Activated CD4-positive, CD25-positive, alpha-beta regulatory T cell treated with anti-CD3 and anti-CD28 coated beads, Interleukin-2, amount 50 U/mL, for 16 hours (primary cell): ENCODE measurements at places on chromosomes 2 and 18.

- DNase-seq = no peak
Measured at GRCh38 chr2:104321796-104322349, 532.0 kb upstream of the POU3F3 start.

DNA sequence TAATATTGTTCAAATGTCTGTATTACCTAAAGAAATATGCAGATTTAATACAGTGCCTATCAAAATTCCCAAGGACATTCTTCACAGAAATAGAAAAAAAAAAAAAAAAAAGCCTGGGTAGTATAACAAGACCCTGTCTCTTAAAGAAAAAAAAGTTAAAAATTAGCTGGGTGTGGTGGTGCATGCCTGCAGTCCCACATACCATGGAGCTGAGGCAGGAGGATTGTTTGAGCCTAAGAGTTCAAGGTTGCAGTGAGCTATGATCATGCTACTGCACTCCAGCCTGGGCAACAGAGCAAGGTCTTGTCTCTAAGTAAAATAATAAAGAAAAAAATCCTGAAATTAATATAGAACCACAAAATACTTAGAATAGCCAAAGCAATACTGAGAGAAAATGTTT is 51.9 kb downstream of the SLC16A14 start:
- no peak for DNase-seq

- DNase-seq = no peak
Measured at GRCh38 chr18:73948497-73948896, 199.1 kb downstream of the FBXO15 start.

- no peak for DNase-seq
Measured at GRCh38 chr2:240441993-240442411, 6.5 kb downstream of the GPC1 start.

GRCh38 chr2:152016181-152017120 is 82.4 kb downstream of the CACNB4 start:
- DNase-seq = no peak

DNA sequence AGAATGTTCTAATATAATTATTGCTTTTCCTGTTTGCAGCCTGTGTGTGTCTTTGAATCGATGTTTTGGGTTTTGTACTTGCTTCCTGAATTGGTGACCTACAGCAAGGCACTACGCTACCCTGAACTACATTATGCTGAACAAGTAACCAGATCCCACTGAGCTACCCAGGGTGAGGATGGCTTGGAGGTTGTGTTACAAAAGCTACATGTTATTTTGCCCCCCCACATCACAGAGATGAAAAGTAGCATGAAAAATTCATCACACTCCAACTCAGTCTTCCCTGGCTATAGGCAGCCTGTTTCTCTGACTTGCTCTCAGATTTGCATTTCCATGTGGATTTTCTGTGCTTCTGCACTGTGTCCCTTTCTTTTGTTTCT is 162.1 kb downstream of the LDLRAD4 start:
- DNase-seq = no peak

- DNase-seq = no peak
Measured at GRCh38 chr18:12540751-12541150, 117.2 kb downstream of the SPIRE1 start.

- no peak for DNase-seq
Measured at GRCh38 chr2:239316562-239317465, 84.0 kb downstream of the HDAC4 start.

DNA sequence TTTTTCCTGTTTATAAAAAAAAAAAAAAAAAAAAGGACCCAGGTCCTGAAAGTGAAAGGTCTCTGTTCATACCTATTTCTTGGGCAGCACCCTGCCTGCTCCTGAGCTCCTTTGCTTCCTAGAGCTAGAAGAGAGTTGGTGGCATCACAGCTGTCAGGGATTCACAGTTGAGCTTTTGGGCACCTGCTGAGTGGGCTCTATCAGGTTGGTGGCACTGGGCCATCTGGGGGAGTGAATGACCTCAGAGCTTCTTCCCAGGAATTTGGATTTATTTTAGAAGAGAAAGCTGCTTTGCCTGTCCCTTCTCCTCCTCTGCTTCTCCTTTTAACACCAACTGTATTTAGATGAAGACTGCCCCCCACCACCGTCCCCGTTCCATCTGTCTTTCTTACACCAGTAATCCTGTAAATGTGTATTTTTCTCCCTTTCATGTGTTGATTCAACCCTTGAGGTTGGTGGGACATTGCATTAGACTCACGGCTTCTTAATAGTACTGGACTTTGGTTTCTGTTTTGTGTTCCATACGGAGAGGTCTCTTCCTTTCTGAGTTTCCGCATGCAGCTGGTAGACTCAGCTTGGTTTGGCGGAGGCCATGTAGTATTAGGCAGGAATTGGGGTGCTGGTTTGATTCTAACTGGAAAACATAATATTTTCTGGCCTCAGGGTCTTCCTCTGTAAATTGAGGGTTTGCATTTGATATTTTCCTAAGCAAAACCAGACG is 7.6 kb upstream of the MGAT5 start:
- no peak for DNase-seq

DNA sequence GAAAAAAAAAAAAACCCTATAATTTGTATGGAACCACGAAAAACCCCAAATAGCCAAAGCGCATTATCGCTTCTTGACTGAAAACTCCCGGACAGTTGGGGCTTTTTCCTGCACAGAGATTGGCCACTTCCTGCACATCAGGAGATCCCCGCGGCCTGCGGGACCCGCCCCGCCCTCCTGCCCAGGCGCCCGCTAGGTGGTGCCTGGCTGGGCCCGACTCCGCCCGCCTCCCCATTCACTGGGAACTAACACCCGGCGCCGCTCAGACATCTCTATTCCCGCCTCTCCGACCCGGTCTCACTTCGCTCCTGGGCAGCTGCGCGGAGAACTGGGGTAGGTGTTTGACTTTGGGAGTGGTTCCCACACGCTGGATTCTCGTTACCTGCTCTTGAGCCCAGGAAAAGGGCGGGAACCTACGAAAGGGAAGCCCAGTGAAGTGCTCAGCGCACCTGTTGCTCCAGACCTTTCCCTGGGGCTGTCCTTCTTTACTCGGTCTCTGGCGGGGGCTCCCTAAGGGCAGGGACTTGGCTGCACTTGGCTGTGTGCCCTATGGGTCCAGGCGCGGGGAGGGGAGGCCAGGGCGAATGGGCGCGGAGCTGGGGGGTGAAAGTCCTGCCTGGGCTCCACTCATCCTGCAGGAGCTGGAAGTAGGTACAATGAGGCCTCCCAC is at the start of gene HMSD:
TSS of gene HMSD (plus strand) at position 234 of the 670 bp plus-strand sequence. CDS start 4,155 bp downstream, outside the sequence.
- DNase-seq = no peak

GRCh38 chr2:208711598-208711997 is 305.0 kb downstream of the PTH2R start:
- no peak for DNase-seq

- no peak for DNase-seq
Measured at GRCh38 chr18:7104649-7105048, 12.9 kb downstream of the LAMA1 start.

GRCh38 chr2:48400553-48401164 is 129.3 kb upstream of the STON1 start:
- DNase-seq = no peak

DNA sequence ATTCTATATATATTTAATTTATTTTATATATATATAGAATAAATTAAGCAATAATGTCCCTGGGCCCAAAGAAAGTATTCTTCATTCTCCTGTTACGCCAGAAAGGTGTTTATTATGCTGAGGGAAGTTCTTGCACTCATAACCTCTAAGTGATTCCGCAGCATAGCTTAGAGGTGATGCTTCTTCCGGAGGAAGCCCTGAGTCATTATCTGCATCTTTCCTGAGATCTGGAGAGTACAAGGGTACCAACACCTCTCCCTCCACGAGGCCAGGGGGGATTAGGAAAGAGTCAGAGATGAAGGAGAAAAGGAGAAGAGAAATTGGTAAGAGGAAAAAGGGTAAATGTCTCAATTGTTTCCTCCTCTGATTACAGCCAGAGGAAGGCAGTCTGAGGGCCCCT is 43.1 kb upstream of the RTN4 start:
- no peak for DNase-seq

GRCh38 chr2:199207011-199207410 is 250.7 kb downstream of the SATB2 start:
- no peak for DNase-seq

GRCh38 chr2:126889496-126890135 is 9.1 kb upstream of the TEX51 start:
- no peak for DNase-seq

- DNase-seq = no peak
Measured at GRCh38 chr2:63676135-63676534, 87.4 kb downstream of the MDH1 start.

GRCh38 chr2:235286622-235287374 is 207.0 kb upstream of the AGAP1 start:
- DNase-seq = no peak

- peak; percentile 55 for DNase-seq
Measured at GRCh38 chr2:208254118-208254870, 577 bp downstream of the IDH1 start.

- no peak for DNase-seq
Measured at GRCh38 chr2:213281156-213281555, 3.1 kb upstream of the SPAG16 start.

GRCh38 chr2:235311044-235311443 is 182.8 kb upstream of the AGAP1 start:
- no peak for DNase-seq

- no peak for DNase-seq
Measured at GRCh38 chr2:30509716-30510115, 62.7 kb downstream of the LCLAT1 start.

- DNase-seq = no peak
Measured at GRCh38 chr2:70029814-70030409, 57.4 kb upstream of the PCBP1 start.

DNA sequence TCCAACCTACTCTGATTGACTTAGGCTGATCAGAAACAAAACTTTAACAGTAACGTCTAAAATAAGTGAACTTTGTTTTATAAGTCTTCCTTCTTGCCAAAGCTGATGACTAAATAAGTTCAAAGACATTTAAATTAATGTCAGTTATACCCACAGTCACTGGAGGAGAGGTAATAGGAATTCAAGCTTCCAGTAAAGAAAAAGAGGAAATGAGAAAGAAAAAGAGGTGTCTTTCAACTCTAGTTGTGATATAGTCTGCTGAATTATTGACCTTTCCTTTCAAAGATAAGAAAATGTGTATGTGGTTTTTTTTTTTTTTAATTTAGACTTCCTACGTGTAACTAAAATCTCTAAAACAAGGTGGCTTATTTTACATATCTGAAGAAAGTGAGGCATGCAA is 191.5 kb downstream of the SLC8A1 start:
- no peak for DNase-seq

DNA sequence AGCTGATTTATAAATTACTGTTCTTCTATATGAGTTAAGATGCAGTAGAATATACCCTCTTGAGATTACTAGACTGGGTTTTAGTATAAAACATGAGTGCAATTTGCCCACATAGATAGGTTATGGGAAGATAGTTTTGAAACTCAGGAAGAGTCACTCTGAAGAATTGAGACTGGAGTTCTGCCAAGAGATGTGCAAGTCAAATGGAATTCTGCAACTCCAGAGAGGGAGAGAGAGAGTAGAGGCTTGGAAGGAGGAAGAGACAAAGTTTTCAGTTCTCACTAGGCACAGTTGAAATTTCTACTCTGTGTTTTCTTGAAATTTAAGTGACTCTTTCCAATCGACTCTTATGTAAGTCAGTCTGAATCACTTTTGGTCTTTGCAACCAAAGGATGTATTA is 878.8 kb downstream of the TSN start:
- DNase-seq = no peak

DNA sequence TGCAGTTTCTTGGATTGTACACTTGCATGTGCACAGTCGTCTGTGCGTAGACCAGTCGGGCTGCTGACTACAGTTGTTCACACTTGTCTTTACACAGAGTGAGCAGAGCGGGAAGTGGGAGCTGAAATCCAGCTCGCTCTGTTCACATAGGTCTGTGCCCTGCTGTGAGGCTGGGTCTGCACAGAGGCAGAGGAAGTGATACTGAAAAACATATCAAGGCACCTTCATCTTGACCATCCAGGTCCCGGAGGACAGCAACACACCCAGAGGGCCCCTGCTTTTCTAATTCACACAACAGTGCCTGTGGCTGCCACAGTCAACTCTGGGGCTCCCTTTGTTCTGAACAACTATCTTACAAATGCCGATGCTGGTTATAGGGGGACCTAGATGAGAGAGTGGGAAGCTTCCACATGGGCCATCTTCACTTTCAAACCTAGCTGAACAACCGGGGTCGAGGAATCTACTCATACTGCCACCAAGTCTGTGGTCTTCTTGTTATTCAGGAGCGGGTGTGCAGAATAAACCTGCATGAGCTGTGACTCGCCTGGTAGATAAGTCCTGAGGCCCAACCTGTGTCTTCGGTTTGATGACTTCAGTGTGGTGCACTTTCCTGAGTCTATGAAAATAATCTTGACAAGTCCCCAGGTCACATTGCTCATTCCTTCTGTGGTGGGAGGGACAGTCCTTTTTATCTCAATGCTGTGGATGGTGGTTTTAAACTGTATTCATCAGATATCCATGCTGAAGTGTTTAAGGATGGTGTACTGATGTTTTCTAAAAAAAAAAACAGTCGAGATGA is 3.5 kb upstream of the ADNP2 start:
- no peak for DNase-seq

DNA sequence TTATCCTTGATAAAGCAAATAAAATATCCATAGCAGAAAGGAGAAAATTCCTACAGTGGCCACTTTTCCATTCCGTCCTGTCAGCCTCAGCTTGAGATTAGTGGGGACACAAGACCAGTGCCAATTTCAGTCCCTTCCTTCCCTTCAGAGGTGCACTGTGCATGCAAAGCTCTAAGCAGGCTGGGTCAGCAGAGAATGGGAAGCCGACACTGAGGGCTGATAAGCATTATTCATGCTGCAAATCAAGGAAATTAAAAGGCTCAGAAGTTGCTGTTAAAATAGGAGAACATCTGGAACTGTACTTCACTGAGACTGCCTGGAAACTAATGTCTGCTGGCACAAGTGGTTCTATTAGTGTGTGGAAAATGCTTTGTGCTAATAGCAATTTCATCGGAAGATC is 534.3 kb downstream of the ADCYAP1 start:
- DNase-seq = no peak

- DNase-seq = no peak
Measured at GRCh38 chr2:186440506-186440905, 45.6 kb upstream of the ZC3H15 start.

GRCh38 chr2:191302459-191303139 is 57.4 kb downstream of the MYO1B start:
- DNase-seq = no peak

DNA sequence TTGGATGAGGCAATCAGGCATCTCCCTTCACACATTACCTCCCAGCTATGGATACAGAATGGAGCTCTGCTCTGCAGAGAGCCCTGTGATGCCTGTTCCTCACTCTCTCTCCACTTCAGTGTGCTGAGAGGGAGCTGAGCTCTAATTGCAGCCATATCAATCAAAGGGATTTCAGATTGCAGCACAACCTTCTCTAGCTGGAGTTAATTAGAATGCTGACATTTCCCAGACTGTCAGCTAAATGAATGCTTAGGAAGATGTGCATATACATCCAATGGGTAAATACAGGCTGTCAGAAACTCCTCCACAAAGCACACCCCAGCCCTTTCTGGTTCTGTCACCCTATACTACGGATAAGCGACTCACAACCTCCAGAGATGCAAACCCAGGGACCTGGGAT is 402.6 kb downstream of the EIPR1 start:
- DNase-seq = no peak

GRCh38 chr2:174334278-174334715 is 457 bp upstream of the SP9 start:
- DNase-seq = no peak

GRCh38 chr2:112483042-112483473 is 1.1 kb downstream of the TTL start:
- DNase-seq = no peak
